Smooth muscle cell of trachea (primary cell): ENCODE measurements at places on chromosomes 16 and 17. TPM values are rescaled to one million over a fixed set of nuclear protein-coding genes. Genes with fewer than 3 reads are reported as not detected.

Gene CCR7
- not detected in 2 replicates for total RNA-seq

Gene NPIPB8
- 0.15 TPM in 1 of 2 replicates, not detected in the other for total RNA-seq

Gene CSH1
- not detected in 2 replicates for total RNA-seq

Gene CCT6B
- 1.0 and 1.7 TPM in 2 replicates for total RNA-seq

Gene CDIPT
- 69.4 and 169 TPM in 2 replicates for total RNA-seq

Gene TSPOAP1
- 0.15 and 0.50 TPM in 2 replicates for total RNA-seq

Gene NEK8
- total RNA-seq, result 4.4 and 5.6 TPM in 2 replicates

Gene DNAI2
- total RNA-seq, result not detected in 2 replicates
